ENCODE measurements at places on chromosomes 6 and 20.

DNA sequence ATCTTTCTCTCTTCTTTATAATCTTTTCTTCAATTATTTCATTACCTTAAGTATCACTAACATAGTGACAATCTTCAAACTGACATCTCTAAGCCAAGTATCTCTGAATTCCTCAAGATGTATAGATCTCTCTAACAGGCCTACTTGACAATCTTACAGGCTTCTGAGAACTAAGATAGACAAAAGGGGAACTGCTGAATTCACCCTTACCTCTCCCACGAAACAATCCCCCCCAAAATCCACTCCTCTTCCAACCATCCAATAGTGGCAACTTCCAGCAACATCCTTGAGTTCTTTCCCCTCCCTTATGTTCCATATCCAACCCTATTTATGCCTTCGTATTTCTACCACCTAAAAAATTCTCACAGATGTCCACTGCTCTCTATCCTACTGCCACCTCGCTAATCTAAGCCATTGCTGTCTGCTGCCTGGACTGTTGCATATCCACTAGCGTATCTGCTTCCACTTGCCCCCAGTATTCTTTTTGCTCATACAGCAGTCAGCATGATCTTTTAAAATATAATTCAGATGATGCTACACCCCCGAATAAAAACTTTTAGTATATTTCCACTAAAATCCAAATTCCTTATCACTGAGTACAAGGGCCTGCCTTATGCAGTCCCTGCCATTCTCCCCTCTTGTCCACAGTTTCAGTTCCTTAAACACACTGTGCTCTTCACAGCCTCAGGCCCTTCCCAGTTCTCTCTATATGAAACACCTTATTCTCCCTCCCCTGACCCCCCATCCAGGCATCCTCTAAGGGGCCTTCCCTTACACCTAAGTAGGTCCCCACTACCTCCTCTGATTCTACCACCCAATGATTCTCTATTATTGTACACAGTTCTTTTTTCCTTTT, 8.0 kb downstream of the REPS1 start:
- H3K27ac ChIP-seq = no peak overlapping the region
- H3K4me1 ChIP-seq = peaks cover 4% of the 10 kb centered on the region
- H3K36me3 ChIP-seq = no peaks in the 10 kb centered on the region
- H3K4me3 ChIP-seq = no peak overlapping the region
- no peak for DNase-seq
- no peaks in the 10 kb centered on the region for H3K27me3 ChIP-seq

DNA sequence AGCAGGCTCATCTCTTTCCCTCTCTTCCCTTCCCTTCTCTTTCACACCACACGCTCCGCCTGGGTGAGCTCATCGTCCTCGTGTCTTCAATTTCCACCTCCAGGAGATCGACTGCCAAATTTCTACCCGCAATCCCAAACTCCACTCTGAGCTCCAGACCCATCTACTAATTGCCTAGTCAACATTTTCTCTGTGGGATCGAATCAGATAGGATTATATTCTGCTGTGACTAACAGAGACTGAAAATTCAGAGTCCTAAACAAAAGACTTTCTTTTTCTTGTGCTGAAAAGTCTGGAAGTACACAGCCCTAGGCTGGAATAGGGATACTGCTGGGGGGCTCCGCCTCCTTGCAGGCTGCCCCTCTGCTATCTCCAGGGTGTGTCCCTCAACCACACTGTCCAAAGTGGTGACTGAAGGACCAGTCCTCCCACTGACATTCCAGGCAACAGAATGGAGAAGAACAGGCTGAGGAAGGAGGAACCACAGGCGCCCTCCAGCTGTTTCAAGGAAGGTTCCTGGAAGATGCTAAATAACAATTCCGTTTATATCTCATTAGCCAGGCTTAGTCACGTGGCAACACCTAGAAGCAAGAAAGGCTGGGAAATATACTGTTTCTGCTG, 5.0 kb upstream of the HSPA12B start:
- no peak for DNase-seq
- H3K4me1 ChIP-seq = peaks cover 3% of the 10 kb centered on the region
- H3K27ac ChIP-seq = no peak overlapping the region
- no peak overlapping the region for H3K4me3 ChIP-seq

DNA sequence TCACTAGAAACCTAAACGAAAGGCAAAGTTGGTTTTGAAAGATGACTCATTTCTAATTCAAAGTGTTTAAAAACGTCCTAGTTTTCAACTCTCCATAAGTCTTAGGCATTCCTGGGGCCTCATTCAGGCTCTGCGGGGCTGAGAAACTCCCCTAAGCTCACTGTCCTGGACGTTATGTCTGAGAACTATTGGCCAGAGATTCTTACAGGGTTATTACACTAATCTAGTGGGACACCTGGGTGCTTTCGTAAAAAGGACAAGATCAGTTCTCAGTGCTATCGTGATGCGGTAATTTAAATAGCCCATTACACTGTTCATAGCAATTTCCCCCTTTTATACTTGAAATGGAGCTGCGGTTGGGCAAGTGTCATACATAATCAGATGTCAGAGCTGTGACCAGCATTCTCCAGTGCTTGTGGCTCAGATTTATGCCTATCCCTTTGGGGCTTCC, 280.9 kb downstream of the QKI start:
- H3K27ac ChIP-seq = no peak overlapping the region
- no peak for DNase-seq
- H3K27me3 ChIP-seq = no peaks in the 10 kb centered on the region
- H3K4me1 ChIP-seq = no peaks in the 10 kb centered on the region

- peaks cover 3% of the 10 kb centered on the region for H3K4me1 ChIP-seq
- no peak for DNase-seq
- no peak overlapping the region for H3K27ac ChIP-seq
- H3K27me3 ChIP-seq = no peaks in the 10 kb centered on the region
- H3K4me3 ChIP-seq = no peak overlapping the region
Observed at GRCh38 chr20:11847827-11848226, 69.9 kb upstream of the BTBD3 start.

- no peaks in the 10 kb centered on the region for H3K36me3 ChIP-seq
- H3K27me3 ChIP-seq = no peaks in the 10 kb centered on the region
- H3K4me3 ChIP-seq = no peak overlapping the region
- H3K27ac ChIP-seq = no peak overlapping the region
Observed at GRCh38 chr6:87975561-87975960, 72.1 kb upstream of the SPACA1 start.

DNA sequence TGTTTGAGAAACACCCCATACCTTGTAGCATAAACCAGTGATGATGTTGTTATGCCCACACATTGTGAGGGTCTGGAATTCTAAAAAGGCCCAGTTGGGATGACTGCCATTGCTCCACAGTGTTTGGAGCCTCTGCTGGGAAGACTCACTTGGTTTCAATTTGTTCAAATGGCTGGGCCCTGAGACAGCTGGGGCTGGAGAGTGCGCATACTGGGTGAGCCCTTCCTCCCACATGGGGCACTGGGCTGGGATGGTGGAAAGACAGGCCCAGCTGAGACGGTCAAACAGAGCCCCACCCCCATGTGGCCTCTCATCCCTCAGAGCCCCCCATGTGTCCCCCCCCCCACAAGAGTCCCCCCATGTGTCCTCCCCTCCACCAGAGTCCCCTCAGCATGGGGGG, 20.3 kb upstream of the RNASET2 start:
- H3K27ac ChIP-seq = no peak overlapping the region
- no peaks in the 10 kb centered on the region for H3K4me1 ChIP-seq
- no peaks in the 10 kb centered on the region for H3K27me3 ChIP-seq

DNA sequence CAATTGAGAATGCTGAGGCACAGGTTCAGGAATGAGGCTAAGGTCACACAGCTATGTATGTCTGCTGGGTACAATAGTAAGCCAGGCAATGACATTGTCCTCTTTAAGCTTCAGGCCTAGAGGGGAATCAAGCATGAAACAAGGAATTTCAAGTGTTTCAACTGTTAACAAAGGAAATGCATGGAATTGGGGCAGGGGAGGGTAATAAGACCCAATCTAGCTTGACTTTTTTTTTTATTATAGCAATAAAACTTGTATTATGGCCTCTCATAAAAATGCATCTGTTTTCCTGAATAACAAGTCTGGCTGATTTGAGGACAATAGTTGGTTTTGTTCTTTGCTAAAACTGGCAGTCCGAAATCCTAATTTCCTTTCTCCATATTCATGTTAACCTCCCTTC, 336.7 kb downstream of the CBLN4 start:
- DNase-seq = no peak
- no peak overlapping the region for H3K4me3 ChIP-seq
- H3K27me3 ChIP-seq = no peaks in the 10 kb centered on the region

DNA sequence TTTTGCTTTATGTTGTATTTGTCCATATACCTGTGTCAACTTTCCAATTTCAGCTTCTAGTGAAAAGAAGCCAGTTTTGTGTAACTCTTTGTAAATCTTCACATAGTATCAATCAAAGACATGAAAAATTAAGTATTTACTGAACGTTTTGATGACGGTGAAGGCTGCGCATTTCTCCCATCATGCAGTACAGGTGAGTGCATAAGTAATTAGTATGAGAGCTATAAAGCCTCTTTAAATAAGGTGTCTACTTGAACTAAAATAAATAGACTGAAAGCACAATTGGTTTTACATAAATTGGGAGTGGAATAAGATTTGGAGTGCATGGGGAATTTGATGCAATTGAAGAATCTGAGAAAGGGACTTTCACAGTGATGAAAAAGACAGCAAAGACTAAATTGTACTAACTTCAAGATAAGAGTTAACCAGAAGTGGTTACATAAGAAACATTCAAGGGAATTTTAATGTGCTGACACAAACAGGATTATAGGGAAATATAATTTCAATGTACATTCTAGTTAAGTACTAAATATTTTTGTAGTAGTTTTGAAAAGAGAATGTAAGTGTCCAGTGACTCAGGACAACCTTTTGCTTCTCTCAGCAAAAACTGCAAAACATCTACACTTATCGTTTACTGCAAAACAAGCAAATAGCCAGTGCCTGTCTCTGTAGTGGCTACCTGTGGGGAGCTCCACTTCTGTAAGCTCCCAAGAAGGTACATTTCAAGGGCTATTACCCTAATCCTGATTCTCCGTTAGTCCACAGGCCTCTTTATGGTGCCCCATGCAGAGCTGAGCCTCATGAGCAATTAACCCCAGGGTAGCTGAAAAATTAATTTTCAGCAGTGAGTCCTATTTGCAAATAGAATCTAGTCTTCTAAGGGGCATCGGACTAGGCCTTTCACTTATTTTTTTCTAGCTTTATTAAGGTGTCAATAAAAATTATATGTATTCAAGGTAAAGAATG, 13.0 kb downstream of the TENT5A start:
- H3K4me1 ChIP-seq = no peaks in the 10 kb centered on the region
- DNase-seq = no peak
- H3K27me3 ChIP-seq = no peaks in the 10 kb centered on the region
- no peak overlapping the region for H3K27ac ChIP-seq
- no peak overlapping the region for H3K4me3 ChIP-seq

GRCh38 chr6:148509119-148509799, 166.6 kb downstream of the SASH1 start:
- H3K27me3 ChIP-seq = no peaks in the 10 kb centered on the region
- peak overlapping the region; percentile 45 for H3K4me3 ChIP-seq
- no peaks in the 10 kb centered on the region for H3K36me3 ChIP-seq
- peak overlapping the region; percentile 89 for H3K27ac ChIP-seq
- peaks cover 23% of the 10 kb centered on the region for H3K4me1 ChIP-seq

GRCh38 chr6:136289579-136290409, at the start of gene BCLAF1:
Gene BCLAF1, minus strand, starts transcription at chr6:136289846. Its CDS starts 9,980 bp downstream, at chr6:136279866.
- peak within 1 kb of the TSS; percentile 93 for H3K4me3 ChIP-seq
- no peaks in the 10 kb centered on the region for H3K36me3 ChIP-seq
- H3K27ac ChIP-seq = peak within 1 kb of the TSS; percentile 94
- peak; percentile 100 for DNase-seq
- H3K4me1 ChIP-seq = peaks cover 3% of the 10 kb centered on the region
- H3K27me3 ChIP-seq = no peaks in the 10 kb centered on the region

DNA sequence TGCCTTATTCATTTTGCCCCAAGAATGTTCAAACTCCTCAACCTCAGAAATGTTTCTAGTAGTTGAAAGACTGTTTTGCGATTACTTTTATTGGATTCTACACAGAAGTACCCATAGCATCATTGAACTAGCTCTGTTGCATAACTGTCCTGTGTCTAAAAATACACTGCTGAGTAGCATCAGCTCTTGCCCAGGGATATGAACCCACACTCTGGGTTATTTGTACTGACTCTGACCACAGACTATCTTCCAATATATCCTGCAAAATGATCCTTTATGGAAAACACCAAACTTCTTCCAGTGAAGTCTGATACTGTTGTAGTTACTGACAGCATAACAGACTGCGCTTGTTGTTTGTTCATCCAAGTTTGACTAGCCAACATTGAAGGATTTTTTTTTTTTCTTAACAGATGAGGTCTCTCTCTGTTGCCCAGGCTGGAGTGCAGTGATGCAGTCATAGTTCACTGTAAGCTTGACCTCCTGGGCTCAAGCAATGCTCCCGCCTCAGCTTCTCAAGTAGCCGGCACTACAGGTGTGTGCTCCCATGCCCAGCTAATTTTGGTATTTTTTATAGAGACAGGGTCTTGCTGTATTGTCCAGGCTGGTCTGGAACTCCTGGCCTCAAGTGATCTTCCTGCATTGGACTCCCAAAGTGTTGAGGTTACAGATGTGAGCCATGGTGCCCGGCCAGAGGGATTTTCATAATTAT, 49.9 kb downstream of the TULP4 start:
- no peaks in the 10 kb centered on the region for H3K36me3 ChIP-seq
- H3K27me3 ChIP-seq = no peaks in the 10 kb centered on the region
- no peak overlapping the region for H3K4me3 ChIP-seq
- H3K27ac ChIP-seq = no peak overlapping the region
- H3K4me1 ChIP-seq = peaks cover 6% of the 10 kb centered on the region

DNA sequence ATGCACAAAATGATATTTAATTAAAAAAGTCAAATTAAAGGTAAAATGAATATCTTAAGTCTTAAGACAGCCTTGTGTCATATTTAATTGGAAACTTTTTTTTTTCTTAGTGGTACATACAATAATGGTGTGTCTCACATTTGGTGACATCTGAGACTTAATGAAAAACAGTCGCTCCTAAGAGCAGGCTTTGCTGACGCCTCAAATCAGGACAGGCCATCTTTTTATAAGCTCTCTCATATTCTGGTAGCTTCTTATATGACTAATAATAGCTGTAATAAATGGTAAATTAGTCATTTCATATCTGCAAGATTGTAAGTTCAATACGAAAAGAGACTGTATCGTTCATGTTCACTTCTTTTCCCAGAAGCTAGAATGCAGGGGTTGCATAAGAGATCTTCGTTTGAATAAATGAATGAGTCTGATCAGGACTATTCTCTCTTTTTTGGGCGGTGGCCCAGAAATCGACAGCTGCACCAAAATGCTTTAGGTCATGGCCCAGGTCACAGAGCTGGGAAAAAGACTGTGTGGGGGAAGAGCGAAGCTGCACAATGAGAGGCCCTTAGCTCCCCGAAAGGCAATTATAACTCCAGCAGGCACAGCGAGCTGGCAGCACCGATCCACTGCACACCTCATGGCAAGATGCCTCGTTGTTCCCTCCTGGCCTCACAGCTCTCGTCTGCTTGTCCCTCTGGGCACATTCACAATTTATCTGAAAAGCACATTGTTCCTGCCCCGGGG, 69.4 kb downstream of the NRN1 start:
- no peak overlapping the region for H3K4me3 ChIP-seq
- no peak for DNase-seq
- H3K36me3 ChIP-seq = no peaks in the 10 kb centered on the region

- no peak overlapping the region for H3K4me3 ChIP-seq
- H3K27me3 ChIP-seq = no peaks in the 10 kb centered on the region
- peaks cover 8% of the 10 kb centered on the region for H3K36me3 ChIP-seq
- H3K4me1 ChIP-seq = peaks cover 11% of the 10 kb centered on the region
Observed at GRCh38 chr20:50734730-50735679, 3.6 kb downstream of the PARD6B start.

- H3K27me3 ChIP-seq = no peaks in the 10 kb centered on the region
- peaks cover 6% of the 10 kb centered on the region for H3K36me3 ChIP-seq
- no peaks in the 10 kb centered on the region for H3K4me1 ChIP-seq
- no peak for DNase-seq
- H3K4me3 ChIP-seq = no peak overlapping the region
Observed at GRCh38 chr6:150936021-150936555, 70.6 kb downstream of the MTHFD1L start.

- no peaks in the 10 kb centered on the region for H3K27me3 ChIP-seq
- peaks cover 48% of the 10 kb centered on the region for H3K36me3 ChIP-seq
- H3K27ac ChIP-seq = peak overlapping the region; percentile 1
- H3K4me3 ChIP-seq = no peak overlapping the region
Observed at GRCh38 chr6:160043784-160044183, 74.9 kb downstream of the IGF2R start.

Data from trophoblast cell (in vitro differentiated cells and primary cell).